IMR-90 (cell line): ENCODE measurements at places on chromosomes 5 and 9. TPM values are rescaled to one million over a fixed set of nuclear protein-coding genes. Genes with fewer than 3 reads are reported as not detected.
A peak's percentile ranks its signal among the peaks of the same experiment; 100 is the strongest.

- no peaks in the 10 kb centered on the region for H3K27me3 ChIP-seq
- H3K36me3 ChIP-seq: no peaks in the 10 kb centered on the region
- H3K4me1 ChIP-seq: no peaks in the 10 kb centered on the region
- no peak for DNase-seq
Measured at GRCh38 chr9:24071091-24071490, 245.1 kb upstream of the ELAVL2 start.

- no peaks in the 10 kb centered on the region for H3K4me1 ChIP-seq
- H3K27me3 ChIP-seq: no peaks in the 10 kb centered on the region
- H3K4me3 ChIP-seq: no peak overlapping the region
- DNase-seq: no peak
- peaks cover 8% of the 10 kb centered on the region; the same call in 1 of the 2 replicates for H3K36me3 ChIP-seq
Measured at GRCh38 chr9:128439273-128439672, 16.5 kb upstream of the ODF2 start.

DNA sequence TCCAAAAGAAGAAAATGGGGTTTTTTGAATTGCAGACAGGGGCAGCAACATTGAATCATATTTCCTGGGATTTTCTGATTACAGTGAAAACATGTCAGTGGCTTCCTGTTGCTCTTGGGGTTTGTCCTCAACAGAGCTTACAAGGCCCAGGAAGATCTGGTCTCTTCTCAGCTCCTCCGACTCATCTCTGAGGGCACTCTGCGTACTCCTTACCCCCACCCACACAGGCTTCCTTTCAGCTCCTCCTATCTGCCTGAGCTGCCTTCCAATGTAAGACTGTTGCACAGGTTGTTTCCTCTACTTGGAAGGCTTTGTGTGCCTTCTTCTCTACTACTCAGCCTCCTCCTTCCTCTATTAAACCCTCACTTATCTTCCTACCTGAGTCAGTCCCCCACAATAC is 245.1 kb upstream of the MEF2C start:
- H3K4me1 ChIP-seq: no peaks in the 10 kb centered on the region
- H3K27ac ChIP-seq: no peak overlapping the region
- H3K27me3 ChIP-seq: no peaks in the 10 kb centered on the region; the same call in 1 of the 2 replicates
- no peaks in the 10 kb centered on the region for H3K36me3 ChIP-seq

GRCh38 chr9:131095666-131096268 is 564 bp upstream of the AIF1L start:
- H3K27me3 ChIP-seq: peaks cover 65% of the 10 kb centered on the region
- H3K4me1 ChIP-seq: peaks cover 2% of the 10 kb centered on the region; the same call in 1 of the 2 replicates
- no peak overlapping the region; the same call in 1 of the 2 replicates for H3K4me3 ChIP-seq
- no peaks in the 10 kb centered on the region for H3K36me3 ChIP-seq
- no peak overlapping the region for H3K27ac ChIP-seq
- DNase-seq: no peak

GRCh38 chr9:72884508-72884907 is 68.3 kb downstream of the ALDH1A1 start:
- H3K4me1 ChIP-seq: no peaks in the 10 kb centered on the region
- H3K36me3 ChIP-seq: no peaks in the 10 kb centered on the region
- no peak for DNase-seq
- H3K27ac ChIP-seq: no peak overlapping the region

DNA sequence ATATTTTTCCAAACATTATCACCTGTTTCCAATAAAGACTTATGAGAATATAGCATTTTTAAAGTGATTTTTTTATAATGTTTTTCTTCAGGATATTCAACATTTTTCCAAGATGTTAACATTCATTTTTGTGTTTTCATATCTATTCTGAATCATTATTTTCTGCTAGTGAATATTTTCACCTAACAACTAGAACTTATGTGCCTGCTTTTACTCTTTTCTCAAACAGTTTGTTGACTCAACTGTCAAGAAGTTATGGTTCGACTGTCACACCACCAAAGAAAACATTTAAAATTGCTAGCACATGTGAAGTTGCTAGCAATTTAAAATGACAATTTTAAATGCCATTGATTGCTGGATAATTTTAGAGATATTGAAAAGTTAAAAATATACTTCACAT is 343.3 kb upstream of the CDH9 start:
- no peak overlapping the region for H3K27ac ChIP-seq
- H3K4me3 ChIP-seq: no peak overlapping the region
- no peaks in the 10 kb centered on the region for H3K27me3 ChIP-seq
- no peaks in the 10 kb centered on the region for H3K4me1 ChIP-seq
- H3K36me3 ChIP-seq: no peaks in the 10 kb centered on the region

DNA sequence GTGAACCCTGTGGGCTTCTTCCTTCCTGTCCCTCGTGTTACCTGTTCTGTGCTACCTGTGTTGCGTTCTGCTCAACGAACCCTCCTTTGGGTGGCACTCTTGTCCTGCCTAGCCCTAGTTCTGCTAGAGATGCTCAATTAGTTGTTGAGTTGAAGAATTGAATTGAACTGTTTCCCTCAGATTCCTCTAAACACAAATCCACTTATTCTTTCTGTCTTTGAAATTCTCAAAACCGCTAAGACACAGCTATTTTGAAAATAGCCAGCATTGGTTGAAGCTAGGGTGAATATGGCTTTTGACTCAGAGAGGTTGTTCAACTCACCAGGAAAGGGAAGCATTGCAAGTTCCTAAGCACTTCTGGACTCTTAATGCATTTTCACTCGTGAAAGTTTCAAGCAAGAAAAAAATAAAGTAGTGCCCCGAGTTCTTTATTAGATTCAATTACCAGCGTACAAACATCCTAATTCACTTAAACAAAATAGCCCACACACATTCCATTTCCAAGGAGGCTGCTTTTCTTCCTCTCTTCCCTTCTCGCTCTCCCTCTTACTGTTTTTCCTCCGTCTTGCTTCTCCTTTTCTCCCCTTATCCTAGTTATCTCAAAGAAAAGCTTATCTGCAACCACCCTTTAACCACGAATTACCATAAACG is 642 bp upstream of the ITGA1 start:
- no peaks in the 10 kb centered on the region for H3K27me3 ChIP-seq
- H3K36me3 ChIP-seq: peaks cover 1% of the 10 kb centered on the region; the same call in 1 of the 2 replicates
- H3K4me1 ChIP-seq: peaks cover 12% of the 10 kb centered on the region
- H3K4me3 ChIP-seq: peak overlapping the region; percentile 61
- H3K27ac ChIP-seq: peak overlapping the region; percentile 87
- peak; percentile 31 for DNase-seq

DNA sequence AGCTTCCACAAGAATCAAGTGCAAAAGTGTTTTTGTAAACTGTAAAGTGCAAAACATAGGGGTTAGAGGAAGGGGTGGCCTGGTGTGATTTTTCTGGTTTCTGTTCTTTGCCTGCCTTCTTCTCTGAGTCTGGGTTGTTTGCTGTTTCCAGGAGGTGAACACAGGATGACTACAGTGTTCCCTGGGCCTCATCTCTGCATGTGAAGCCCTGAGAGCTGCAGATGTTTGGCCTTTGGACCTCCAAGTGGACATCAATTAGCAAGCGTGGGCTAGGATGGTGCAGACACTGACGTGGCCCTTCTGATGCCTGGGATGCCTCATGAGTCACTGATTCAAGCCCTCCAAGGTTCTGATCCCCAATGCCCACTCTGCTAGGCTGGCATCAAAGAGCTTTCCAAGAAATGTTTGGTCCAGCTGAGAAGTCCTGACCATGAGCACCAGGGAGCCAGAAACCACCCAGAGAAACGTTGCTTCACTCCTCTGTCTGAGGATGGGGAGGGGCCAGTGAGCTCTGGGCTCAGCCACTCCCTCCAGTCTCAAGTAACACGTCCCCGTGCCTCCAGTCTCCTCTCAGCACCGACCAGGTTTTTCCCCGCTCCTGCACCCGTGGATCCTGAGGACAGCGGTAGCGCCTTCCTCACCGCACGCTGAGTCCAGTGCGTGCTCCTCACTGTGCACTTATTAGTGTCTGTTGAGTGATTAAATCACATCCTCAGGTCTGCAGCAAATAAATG is 7.6 kb downstream of the IL9 start:
- no peak overlapping the region for H3K27ac ChIP-seq
- peaks cover 15% of the 10 kb centered on the region for H3K27me3 ChIP-seq
- peaks cover 9% of the 10 kb centered on the region; the same call in 1 of the 2 replicates for H3K4me1 ChIP-seq
- H3K36me3 ChIP-seq: no peaks in the 10 kb centered on the region
- H3K4me3 ChIP-seq: no peak overlapping the region
- peak; percentile 52 for DNase-seq

- no peaks in the 10 kb centered on the region for H3K36me3 ChIP-seq
- H3K27me3 ChIP-seq: peaks cover 2% of the 10 kb centered on the region; the same call in 1 of the 2 replicates
- no peak overlapping the region for H3K27ac ChIP-seq
- no peak for DNase-seq
- H3K4me3 ChIP-seq: no peak overlapping the region
- no peaks in the 10 kb centered on the region for H3K4me1 ChIP-seq
Measured at GRCh38 chr5:122773619-122774018, 1.3 kb upstream of the SNX2 start.

- peak; percentile 88 for DNase-seq
- peaks cover 24% of the 10 kb centered on the region for H3K4me1 ChIP-seq
- no peak overlapping the region for H3K4me3 ChIP-seq
- peaks cover 70% of the 10 kb centered on the region for H3K36me3 ChIP-seq
- H3K27me3 ChIP-seq: no peaks in the 10 kb centered on the region
Measured at GRCh38 chr9:134707031-134707680, 65.6 kb downstream of the COL5A1 start.

DNA sequence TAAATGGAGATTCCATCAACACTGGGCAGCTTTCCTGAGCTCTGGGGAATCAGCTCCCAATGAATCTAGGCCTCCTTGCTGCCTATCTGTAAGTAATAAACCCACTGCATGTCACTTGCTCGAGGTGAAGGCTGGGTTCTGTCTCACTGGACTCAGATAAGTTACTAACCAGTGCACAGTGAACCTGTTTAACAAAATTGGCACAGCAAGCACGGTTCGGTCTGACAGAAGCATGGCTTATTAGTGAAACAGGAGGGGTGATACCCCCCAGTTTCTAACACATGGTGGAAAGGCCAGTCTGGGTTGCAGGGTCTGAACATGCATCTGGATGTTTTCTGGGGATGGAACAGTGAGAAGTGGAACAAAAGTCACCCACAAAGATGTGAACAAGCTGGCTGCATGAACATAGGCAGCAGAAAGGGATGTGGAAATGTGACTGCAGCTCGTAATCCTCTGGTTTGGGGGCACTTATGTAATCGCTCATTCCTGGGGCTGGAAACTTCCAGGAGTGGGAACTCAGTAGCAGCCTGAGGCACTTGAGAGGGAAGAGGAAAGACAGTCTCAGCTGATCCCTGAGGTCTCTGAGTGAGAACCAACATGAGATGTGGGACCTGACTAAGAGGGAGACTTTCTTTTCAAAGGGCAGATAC is 37.7 kb downstream of the UGT3A2 start:
- no peak for DNase-seq
- no peak overlapping the region for H3K27ac ChIP-seq
- H3K36me3 ChIP-seq: no peaks in the 10 kb centered on the region
- H3K4me1 ChIP-seq: no peaks in the 10 kb centered on the region
- no peak overlapping the region for H3K4me3 ChIP-seq

GRCh38 chr5:176775409-176775808 is 35.0 kb upstream of the UNC5A start:
- H3K4me3 ChIP-seq: no peak overlapping the region
- H3K27me3 ChIP-seq: peaks cover 42% of the 10 kb centered on the region
- H3K4me1 ChIP-seq: no peaks in the 10 kb centered on the region
- no peak for DNase-seq

DNA sequence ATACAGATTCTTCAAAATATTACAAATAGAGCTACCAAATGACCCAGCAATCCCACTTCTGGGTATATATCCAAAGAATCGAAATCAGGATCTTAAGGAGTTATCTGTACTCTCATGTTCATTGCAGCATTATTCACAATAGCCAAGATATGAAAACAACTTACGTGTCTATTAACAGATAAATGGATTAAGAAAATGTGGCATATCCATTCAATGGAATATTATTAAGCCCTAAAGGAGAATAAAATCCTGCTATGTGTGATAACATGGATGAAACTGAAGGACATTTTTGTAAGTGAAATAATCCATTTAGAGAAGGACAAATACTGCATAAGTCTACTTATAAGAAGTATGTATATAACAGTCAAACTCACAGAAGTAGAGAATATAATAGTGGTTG is 450.6 kb downstream of the TMEM232 start:
- H3K4me3 ChIP-seq: no peak overlapping the region
- H3K27ac ChIP-seq: no peak overlapping the region
- no peaks in the 10 kb centered on the region for H3K36me3 ChIP-seq
- no peak for DNase-seq

- H3K4me3 ChIP-seq: no peak overlapping the region
- peak; percentile 94 for DNase-seq
- H3K36me3 ChIP-seq: peaks cover 30% of the 10 kb centered on the region
- peaks cover 25% of the 10 kb centered on the region for H3K4me1 ChIP-seq
- no peaks in the 10 kb centered on the region for H3K27me3 ChIP-seq
Measured at GRCh38 chr9:92035687-92036410, 79.4 kb downstream of the SPTLC1 start.

DNA sequence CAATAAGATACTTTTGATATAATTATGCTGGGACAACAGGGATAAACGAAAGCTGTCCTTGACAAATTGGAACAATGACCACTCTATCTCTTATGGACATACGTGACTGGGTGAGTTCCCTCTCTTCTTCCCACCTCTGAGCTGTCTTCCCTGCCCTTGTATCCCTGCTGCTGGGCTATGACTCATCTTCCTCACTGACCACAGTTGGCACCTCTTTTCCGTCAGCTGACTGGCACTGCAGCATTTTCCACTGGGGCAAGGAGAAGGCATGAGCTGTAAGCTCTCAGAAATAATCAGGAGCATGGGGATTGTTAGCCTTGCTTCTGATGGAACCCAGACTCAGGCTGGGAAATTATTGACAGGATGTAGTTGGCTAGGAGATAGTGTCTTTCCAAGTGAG is 48.7 kb downstream of the PCSK1 start:
- peak; percentile 67 for DNase-seq
- peaks cover 6% of the 10 kb centered on the region; the same call in 1 of the 2 replicates for H3K4me1 ChIP-seq
- peaks cover 2% of the 10 kb centered on the region; the same call in 1 of the 2 replicates for H3K27me3 ChIP-seq
- H3K36me3 ChIP-seq: no peaks in the 10 kb centered on the region
- H3K27ac ChIP-seq: no peak overlapping the region
- no peak overlapping the region for H3K4me3 ChIP-seq

DNA sequence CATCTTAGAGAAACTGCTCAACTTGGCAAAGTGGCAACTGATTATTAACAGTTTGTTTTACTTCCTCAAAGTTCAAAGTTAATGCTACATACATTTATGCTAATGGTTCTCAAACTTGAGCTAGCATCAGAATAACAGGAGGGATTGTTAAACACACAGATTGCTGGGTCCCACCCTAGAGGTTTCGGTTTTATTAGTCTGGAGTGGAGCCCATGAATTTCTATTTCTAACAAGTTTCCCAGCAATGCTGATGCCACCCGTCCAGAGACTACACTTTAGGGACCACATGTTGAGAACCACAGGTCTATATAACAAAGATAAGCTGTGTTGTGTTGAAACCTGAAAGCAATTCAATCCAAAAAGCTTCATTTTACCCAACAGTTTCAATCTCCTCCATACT is 95.3 kb downstream of the FBXW11 start:
- H3K36me3 ChIP-seq: peaks cover 5% of the 10 kb centered on the region; the same call in 1 of the 2 replicates
- DNase-seq: no peak
- no peak overlapping the region for H3K4me3 ChIP-seq
- no peaks in the 10 kb centered on the region for H3K27me3 ChIP-seq
- no peak overlapping the region for H3K27ac ChIP-seq
- peaks cover 4% of the 10 kb centered on the region for H3K4me1 ChIP-seq

Gene IRX4
- not detected in 2 replicates for total RNA-seq

Gene AGXT2
- total RNA-seq: not detected in 2 replicates

Gene FBP2
- total RNA-seq: not detected in 2 replicates

Gene AK6
- total RNA-seq: 14.7 and 38.6 TPM in 2 replicates

Gene CYSRT1
- 0.18 TPM in 1 of 2 replicates, not detected in the other for total RNA-seq

Gene NKD2
- total RNA-seq: not detected in 2 replicates

Gene ABCA1
- total RNA-seq: 43.6 and 52.2 TPM in 2 replicates

Gene ADAMTS2
- 18.3 and 19.0 TPM in 2 replicates for total RNA-seq

Gene CD14
- total RNA-seq: 0.18 TPM in 1 of 2 replicates, not detected in the other

Gene UBTD2
- total RNA-seq: 20.6 and 25.6 TPM in 2 replicates

Gene AMACR
- total RNA-seq: 10.0 and 12.9 TPM in 2 replicates

Gene CARTPT
- not detected in 2 replicates for total RNA-seq

Gene SLC36A3
- not detected in 2 replicates for total RNA-seq
